NCI-H82 (cell line): ENCODE measurements at places on chromosomes 12 and 14.

DNA sequence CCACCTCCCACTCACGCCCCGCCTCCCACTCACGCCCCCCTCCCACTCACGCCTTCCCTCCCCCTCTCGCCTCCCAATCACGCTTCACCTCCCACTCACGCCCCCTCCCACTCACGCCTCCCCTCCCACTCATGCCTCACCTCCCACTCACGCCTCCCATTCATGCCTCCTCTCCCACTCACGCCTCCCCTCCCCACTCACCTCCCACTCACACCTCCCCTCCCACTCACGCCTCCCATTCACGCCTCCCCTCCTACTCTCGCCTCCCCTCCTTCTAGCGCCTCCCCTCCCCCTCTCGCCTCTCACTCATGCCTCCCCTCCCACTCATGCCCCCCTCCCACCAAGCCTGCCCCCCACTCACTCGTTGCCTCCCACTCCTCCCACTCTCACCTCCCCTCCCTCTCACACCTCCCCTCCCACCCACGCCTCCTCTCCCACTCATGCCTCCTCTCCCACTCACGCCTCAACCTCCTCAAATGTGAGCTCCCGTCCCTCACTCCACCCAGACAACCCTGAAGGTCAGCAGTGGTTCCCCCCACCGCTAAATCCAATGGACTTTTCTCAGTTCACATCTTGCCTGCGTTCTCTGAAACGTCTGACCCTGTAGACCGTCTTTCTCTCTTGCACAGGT, 39.8 kb downstream of the TMEM63C start:
- DNase-seq: no peak

GRCh38 chr12:26571560-26571959, 261.4 kb downstream of the ITPR2 start:
- no peak for DNase-seq

GRCh38 chr14:75409316-75410205, 18.3 kb upstream of the JDP2 start:
- no peak for DNase-seq

DNA sequence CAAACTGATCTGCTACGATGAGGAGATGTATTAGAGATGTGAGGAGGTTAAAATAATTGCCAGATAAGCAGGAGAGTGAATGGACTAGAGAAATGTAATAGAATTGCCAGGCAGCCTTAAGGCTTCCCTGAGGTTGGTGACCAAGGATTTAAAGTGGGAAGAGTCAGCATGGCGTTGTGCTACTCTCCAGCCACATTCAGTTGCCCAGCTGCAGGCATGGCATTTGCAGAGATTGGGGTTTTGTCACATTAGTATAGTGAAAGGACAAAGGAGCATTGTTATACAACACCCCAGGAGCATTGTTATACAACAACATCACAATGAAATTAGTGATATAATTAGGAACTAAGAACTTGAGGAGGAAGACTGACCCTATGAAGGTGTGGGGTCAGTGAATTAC, 31.7 kb downstream of the MARK3 start:
- DNase-seq: no peak

- no peak for DNase-seq
These were observed 30.2 kb upstream of the EVL start for GRCh38 chr14:100034961-100035500.

DNA sequence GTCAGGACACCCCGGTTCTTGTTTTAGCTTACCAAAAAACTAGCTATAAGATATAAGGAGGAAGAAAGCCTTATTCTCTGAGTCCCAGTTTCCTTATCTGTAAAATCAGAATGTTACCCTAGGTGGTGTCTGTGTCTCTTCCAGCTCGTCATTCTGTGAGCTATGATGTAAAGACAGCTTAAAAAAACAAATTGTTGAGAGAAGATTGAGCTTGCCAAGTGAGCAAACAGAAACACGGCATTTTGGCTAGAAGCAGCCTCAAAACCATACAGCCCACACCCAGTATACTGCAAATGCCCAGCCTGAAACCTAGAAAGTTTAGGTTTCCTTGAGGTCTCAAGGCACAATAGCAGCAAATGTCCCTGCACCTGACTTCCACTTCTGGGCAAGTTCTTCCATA, 151.4 kb downstream of the SSPN start:
- DNase-seq: no peak

DNA sequence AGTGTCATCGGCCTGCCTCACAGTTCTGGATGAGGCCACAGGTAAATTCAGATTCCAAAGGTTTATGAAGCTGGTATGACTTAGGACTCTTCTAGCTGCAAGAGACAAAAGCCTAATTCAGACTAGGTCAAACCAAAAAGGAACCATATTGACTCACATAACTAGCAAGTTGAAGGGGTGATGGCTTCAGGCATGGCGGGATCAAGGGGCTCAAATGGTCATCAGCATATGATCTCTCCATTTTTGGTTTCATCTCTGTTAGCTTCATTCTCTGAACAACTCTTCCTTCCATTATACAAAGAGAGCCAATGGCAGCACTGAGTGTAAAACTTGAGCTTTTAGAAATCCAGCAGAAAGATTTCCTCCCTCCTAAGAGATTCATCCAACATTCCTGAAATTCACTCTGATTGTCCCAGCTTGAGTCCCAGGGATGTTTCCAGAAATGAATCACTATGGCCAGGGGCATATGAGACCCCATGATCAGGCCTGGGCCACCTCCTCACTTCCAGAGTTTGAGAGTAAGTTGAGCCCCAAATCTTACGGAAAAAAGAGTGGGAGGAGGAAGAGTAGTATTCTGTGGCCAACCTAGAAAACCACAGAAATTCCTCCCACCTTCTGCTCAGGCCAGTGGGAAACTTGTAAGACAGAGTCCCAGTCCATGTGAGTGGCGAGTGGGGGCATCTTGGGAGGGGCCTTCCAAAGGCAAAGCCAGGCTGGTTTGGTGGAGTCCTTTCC, 2.0 kb upstream of the MAP1LC3B2 start:
- no peak for DNase-seq

- DNase-seq: peak; percentile 4
These were observed 5.5 kb upstream of the FZD10 start for GRCh38 chr12:130156652-130157275.

DNA sequence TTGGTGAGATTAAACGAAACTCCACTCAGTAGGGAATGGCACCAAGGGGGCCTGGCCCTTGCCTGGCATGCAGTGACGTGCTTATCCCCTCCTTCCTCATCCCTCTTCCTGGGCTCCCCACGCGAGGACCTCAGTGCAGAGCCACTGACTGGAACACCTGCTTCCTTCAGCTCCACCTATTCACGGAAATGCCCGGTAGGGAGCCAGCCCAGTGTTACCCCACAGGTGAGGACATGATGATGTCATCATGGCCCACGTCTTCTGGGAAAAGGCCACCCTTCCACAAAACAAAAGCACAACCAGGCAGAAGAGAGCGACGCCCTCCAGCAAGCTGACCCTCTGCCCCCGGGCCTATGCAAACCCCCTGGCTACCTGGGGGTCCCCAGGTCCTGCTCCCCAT, 42.1 kb downstream of the CCDC85C start:
- DNase-seq: no peak

DNA sequence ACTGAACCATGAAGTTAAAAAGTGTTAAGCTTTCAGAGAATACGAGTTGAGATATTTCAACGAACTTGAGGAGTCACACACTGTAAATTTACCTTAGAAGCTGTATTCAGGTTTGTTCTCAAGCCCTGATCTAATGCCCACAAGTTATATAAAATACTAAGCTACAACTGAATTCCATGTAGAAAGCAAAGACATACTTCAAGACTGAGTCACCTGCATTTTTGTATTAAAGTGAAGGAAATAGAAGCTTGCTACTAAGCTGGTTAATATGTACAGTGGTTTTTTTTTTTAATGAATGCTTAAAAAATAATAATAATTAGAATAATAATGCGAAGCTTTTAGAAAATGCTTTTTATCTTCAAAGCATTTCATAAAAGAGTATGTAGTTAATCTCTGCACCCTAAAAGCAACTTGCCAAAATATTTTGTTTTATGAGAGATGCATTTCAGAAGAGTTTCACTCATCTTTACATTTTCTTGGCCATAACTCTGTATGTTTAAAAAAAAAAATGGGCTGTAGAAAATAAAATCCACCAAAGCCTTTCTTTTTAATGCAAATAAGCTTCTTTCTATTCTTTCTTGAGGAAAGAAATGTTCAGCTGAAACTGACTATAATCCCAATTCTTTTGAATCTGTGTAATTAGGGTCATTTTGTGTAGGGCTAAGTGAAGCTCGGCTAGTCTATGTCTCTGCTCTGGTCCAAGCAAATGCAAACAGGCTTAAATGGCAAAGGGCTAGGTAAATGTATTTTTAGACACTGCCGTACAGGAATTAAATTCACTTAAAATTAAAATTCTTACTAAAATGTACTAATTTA, 1047.5 kb upstream of the FLRT2 start:
- no peak for DNase-seq

- DNase-seq: peak; percentile 49
These were observed 109.3 kb upstream of the MYF6 start for GRCh38 chr12:80598004-80598606.

DNA sequence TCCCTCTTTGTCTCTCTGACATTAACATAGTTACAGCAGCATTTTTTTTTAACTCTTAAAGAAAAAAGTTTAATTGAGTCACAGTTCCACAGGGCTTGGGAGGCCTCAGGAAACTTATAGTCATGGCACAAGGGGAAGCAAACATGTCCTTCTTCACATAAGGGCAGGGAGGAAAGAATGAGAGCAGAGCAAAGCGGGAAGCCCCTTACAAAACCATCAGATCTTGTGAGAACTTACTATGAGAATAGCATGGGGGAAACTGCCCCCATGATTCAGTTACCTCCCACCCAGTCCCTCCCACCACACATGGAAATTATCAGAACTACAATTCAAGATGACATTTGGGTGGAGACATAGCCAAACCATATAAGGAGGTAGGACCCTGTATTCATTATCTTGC, 96.2 kb downstream of the PLBD1 start:
- no peak for DNase-seq

- no peak for DNase-seq
These were observed 12.8 kb downstream of the GPR19 start for GRCh38 chr12:12683136-12683697.

DNA sequence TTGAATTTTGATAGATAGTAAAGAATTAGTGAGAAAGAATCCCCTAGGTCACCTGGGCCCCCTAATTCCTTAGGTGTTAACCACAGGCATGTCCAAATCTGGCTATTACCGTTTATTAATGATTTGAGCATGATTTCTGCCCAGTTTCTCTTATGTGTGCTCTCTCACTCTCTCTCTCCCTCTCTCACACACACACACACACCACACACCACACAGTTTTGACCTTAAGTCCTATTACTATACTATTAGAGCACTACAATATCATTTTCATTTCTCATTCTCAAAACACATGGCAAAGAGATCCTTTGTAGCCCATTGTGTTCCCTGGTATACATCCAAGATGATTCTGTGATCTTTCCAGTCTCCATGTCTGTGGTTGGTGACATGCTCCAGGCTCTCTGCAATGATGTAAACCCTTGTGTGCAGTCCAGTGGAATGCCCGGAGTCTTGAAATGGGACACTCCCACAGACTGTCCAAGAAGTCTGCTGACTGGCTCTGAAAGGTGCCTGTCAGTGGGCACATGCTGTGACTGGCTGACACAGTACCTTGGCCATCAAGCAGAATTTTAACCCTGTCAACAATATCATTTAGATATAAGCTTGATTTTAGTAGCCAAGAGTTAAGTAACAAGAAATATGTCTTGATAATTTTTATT, 96.2 kb downstream of the FIGNL2 start:
- DNase-seq: no peak

DNA sequence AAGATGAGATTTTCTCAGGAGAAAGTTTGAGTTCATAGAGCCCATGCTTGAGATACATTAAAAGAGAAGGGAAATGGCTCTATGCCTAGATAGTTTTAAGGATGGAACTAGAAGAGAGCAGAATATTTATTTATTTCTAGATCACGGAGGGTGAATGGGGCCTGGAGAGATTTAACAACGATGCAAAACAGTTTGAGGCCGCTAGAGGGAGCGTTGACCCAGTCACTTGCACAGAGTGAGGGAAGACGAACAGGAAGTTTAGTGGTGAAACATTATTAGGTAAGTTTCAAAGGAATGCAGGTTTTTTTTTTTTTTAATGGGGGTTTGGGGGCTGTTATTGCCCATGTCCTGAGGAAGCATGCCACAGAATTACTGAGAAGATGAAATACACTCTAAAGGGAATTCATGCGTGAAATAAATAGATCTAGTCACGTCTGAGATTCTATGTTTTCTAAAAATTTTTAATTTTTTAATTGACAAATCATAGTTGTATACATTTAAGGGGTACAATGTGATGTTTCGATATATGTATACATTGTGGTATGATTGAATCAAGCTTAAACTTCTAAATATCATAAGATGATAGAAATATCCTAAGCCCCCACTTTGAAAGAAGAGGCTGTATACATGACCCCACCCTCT, 14.8 kb upstream of the PPP1R1A start:
- DNase-seq: peak; percentile 64

DNA sequence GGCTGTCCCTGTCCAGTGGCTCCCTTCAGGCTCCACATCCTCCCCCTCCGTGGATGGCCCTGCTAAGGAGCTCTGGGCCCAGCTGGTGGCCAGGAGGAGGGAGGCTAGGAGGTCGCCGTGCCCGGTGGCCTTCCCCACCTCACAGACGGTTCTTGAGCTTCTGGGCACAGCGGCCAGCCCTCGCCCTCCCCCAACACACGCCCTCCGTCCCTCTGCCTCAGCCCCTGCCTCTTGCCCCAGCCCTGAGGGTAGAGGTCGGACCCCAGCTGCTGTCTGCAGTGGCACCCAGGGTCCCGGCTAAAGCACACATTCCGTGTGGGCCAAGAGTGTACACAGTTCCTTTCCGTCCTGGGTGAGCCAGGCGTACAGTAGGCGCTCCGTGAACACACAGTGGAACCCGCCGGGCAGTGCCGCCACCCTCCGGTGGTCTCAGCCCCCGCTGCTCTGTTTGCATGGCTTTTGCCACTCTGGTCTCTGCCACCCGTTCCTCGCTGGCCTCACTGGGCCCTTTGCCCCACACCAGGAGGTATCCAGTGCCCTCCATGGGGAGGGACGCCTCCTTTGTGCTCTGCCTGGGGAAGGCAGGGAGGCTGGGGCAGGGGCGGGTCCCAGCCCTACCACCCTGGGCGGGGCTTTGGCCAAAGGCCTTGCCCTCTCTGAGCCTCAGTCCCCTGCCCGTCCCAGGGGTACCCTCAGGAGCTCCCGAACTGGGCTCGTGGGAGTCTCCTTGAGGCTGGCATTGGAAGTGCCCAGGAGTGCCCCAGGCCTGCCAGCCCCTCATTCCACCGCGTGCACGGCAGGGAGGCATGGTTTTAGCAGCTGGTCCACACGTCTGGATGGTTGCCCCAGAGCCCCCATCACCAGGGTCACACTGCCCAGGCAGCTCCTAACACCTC, 13.0 kb downstream of the TRMT61A start:
- no peak for DNase-seq
